ENCODE measurements at places on chromosomes 2 and 18.
A peak's percentile ranks its signal among the peaks of the same experiment; 100 is the strongest.

- no peak for DNase-seq
Observed at GRCh38 chr18:35949090-35949489, 23.4 kb upstream of the RMP24 start.

DNA sequence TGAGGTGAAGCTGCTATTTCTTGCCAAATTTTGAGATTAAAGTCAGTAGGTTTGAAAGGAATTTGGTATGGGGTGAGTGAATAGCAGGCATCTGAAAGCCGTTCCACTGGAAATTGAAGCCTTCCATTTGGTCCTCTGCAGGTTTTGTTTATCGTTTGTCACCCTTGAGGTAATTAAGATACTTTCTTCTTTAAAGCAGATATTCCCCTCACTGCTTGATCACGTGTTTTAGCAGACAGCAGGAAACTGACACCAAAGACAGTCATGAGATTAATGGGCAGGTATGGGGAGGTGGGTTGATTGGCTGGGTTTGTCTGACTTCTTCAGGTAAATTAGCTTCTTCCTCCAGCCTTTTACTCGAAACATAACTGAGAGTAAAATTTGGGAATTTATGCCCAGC, 10.7 kb downstream of the LPIN1 start:
- no peak for DNase-seq

- DNase-seq, result no peak
Observed at GRCh38 chr2:133952896-133953295, 301.0 kb upstream of the MGAT5 start.

DNA sequence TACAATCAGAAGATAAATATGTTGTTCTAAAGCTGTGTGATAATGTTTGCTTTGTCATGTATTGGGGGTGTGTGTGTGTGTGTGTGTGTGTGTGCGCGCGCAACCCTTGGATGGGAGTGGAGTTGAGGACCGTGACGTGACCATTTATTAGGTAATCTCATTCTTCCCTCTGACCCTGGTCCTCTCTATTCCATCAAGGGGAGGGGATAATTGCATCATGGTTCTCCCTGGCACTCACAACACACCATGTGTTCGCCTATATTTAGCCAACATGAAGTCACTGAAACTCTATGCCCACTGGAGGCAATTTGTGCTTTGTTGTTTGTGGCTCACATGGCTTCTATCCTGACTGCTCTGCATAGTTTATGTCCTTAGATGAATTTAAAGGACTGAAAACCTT, 79.8 kb upstream of the LRPPRC start:
- peak; percentile 6 for DNase-seq

DNA sequence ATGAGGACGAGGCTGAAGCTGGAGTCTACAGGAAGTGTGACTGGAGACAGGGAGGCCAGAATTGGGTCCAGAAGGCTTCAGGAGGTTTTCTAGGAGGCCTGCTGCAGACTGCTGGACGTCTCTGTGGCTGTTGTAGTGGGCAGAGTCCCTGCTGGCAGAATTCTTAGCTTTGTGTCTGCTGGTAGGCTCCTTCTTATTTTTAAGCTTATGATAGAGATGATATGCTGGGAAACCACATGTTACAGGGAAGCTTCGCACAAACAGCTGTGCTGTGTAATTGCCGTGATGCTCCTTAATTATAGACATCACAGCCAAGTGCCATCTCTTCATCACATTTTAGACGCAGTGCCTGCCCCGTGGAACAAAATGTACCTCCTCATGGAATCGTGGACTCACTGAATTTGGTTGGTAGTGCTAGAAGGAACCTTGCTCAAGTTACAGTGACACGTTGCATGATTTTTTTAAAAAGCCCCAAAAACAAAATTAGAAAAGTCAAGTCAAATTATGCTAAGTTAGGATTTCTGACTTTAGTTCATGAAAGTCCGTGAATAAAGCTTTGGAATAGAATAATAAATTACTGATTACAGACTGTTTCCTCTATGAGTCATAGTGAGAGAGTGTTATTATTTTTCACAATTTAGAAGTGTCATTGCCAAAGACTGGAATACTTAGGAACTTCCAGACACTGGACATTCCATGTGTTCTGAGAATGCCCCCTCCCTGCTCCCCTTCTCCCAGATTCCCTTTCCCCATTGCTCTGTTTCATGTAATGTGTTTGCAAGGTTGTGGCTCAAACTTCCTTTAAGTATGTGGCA, 144.1 kb downstream of the FHOD3 start:
- peak; percentile 93 for DNase-seq

DNA sequence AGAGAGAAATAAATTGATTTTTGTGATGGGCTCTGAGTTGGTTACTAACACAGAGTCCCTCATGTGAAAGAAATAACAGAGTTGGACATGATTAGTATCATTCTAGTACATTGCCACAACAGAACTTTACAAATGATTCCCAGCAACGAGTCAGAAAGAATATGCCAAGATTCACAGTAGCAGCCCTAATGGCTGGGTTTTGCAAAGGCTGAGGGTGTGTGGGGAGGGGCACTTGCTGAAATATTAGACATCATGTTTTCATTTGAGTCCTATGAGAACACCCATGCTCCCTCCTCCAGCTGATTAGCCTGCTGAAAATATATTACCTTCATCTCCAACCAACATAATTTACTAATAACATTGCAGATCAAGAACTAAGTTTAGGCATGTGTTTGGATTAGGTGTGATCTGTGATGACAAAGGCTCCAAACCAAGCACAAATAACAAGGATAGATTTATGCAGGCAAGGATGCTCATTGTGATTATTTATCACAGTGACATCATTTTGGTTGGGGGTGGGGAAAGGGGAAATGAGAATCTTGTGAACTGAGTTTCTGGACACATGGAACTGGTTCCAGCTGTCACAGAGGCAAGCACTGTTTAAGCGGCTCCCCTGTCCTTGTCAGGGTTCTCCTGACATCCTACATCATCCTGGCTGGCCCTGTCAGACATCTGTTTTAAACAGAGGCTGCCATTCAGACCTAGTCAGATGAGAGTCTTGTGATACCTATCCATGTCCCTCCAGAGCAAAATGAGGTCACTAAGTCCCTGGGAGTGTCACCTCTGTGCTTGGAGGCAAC, 205.8 kb upstream of the NCKAP5 start:
- no peak for DNase-seq

GRCh38 chr2:128640166-128640844, 321.6 kb upstream of the HS6ST1 start:
- no peak for DNase-seq

- DNase-seq, result no peak
Observed at GRCh38 chr2:10327896-10328669, 25.4 kb downstream of the HPCAL1 start.

All from fibroblast of skin of back (primary cell).